CD4-positive, alpha-beta T cell (primary cell): ENCODE measurements at places on chromosomes 13 and 19.
A peak's percentile ranks its signal among the peaks of the same experiment; 100 is the strongest.

GRCh38 chr19:41887711-41888382 is 4.9 kb downstream of the ARHGEF1 start:
- peak; percentile 86 for DNase-seq

- no peak for DNase-seq
Observed at GRCh38 chr13:67278235-67278634, 48.1 kb upstream of the PCDH9 start.

- DNase-seq, result no peak
Observed at GRCh38 chr13:101706651-101707050, 254.2 kb downstream of the ITGBL1 start.

- DNase-seq, result no peak
Observed at GRCh38 chr13:98222081-98222554, 45.0 kb upstream of the RNF113B start.

DNA sequence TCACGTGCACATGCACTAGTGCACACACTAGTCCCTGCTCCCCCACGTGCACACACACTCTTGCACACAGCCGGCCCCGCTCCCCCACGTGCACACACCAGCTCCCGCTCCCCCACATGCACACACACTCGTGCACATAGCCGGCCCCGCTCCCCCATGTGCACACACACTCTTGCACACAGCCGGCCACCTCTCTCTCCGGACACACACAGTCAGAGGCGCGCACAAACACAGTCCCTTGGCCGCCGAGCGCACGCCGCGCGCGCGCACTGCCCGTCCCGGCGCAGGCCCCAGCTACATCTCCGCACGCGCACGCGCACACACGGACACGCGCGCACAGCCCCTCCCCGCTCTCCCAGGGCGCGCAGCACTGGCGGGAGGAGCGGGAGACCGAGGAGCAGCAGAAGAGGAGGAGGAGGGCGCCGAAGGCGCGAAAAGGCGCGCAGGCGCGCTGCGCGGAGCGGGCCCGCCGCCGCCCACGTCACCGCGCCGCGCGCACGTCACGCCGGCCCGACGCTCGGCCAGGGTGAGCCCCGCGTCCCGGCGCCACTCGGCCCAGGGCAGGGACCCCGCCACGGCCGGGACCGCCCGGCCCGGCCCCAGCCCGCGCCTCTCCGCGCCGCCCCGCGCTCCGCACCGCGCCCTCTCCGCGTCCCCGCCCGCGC is at the start of gene TFDP1:
Gene TFDP1, plus strand, starts transcription at position 549 of the 665 bp plus-strand sequence. CDS start 1,085 bp downstream, outside the sequence.
- peak; percentile 74 for DNase-seq

DNA sequence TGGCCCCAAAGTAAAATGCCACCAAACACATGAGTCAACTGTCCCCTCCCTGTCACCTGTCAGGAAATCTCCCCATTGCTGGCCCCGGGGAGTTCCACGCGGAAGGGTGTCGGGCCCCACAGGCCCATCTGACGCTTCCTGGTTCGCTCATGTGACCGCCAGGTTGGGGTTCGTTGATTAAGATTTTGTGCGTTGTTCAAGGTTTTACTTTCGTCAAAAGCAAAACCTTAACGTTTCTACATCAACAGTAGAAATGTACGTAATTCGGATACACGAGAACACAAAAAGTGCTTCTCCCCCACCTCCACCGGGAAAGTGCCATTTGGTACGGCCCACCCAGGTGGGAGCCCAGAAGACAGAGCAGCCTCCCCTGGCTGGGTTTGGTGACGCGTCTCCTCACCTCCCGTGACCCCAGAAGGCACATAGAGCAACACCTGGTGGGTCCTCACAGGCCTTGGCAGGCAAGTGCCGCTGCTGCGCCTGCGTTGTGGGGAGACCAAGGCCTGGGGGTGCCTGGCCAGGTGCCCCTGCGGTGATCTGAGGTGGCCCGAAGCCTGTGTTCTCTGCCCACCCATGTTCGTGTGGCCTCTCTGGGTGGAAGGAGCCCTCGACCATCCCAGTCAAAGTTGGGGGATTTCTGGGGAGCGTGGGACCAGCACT is 161.6 kb downstream of the KDM4B start:
- DNase-seq, result peak; percentile 41

GRCh38 chr13:50812242-50812641 is 31.2 kb downstream of the DLEU7 start:
- no peak for DNase-seq

DNA sequence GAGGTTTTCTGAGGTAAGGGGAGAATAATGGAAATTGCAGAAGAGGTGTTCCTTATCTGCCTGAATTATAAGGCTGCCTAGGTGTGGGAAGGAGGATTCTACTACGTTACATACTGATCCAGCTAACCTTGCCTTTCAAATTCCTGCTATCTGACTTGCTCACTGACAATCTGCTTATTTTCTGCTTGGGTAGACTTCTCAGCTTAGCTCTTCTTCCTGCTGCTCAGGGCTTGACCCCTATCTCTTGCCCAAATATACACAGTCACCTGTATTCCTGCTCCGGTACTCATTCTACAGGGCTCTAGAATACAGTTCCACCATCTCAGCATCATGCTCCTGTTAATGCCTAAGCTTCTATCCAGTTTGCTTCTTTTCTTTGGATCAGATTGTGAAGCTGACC is 1607.6 kb downstream of the OLFM4 start:
- DNase-seq, result no peak

GRCh38 chr19:18603255-18603957 is 3.2 kb downstream of the CRLF1 start:
- no peak for DNase-seq

DNA sequence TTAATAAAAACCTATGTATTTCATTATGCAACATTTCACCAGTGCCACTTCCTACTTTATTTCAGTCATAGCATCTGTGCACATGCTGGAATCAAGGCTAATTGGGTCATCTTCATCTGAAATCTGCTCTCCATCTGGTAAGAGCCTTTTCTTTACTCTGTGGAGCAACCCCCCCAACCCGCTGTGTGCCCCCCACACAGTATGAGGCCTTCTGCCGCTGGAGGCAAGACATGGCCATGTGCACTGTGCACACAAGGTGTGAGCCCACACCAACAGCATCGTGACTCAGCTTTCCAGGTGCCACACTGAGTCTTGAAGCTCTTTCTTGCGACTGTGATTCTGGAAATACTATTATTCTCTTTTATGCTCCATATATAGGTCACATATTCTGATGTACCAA is 471.0 kb downstream of the TBC1D4 start:
- DNase-seq, result no peak

DNA sequence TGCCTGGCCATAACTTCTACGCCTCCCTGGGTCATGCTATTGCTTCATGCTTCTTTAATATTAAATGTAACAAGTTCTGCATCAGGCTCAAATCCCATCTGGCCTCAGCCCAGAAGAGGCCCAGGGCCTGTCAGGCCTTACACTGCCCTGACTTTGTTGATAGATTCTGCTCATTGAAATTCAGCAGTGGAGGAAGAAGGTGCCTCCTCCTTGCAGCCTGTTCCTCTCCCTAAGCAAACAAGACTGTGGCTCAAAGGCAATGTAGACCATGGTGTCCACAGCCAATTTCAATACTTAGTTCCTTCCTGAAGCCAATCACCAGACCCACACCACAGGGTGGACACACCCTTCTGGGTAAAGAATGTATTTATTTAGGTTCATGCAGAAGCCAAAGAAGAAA is 59.4 kb downstream of the LACC1 start:
- DNase-seq, result no peak

DNA sequence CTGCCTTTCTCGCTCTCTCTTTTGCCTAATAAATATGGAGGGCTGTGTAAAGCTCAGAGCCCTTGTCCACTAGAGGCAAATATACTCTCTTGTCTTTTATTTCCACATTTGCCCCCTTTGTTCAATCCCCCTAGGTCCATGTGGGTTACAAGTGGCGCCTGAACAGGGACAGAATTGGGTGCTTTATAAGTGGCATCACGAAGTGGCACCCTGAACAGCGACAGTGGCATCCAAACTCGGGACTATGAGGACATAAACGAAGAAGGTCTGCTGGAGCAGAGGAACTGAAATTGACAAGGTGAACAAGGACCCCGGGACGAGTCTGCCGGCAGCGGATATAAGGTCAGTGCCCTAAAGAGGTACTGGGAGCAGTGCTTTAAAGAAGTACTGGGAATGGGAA is 4.3 kb upstream of the ZNF610 start:
- no peak for DNase-seq

DNA sequence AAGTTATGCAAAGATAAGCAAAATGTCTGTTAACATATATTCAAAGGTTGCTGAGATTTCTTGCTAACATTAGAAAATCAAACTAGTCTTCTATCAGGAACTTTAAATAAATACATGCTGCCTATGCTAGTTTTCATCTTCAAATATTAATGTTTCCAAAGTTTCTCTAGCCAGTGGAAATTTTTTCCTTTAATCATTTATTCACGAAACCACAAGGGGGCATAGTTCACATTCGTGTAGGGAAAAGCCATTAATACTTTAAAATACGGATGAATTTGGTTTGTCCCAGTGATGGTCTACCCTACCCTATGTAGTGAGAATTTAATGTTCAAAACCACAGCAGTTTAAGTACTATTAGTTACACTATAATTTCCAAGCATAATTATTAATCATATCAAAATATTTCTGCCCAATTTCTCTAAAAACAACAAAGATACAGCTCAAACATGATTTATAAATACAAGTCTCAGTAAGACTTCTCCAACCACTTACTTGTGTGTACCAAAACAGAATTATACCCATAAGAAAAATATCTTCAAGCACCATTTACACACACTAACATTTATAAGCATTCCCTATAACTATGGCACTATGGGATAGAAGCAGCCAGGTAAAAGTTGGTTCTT is 16.2 kb downstream of the NUFIP1 start:
- no peak for DNase-seq

GRCh38 chr13:28613562-28613961 is 45.4 kb upstream of the POMP start:
- no peak for DNase-seq

DNA sequence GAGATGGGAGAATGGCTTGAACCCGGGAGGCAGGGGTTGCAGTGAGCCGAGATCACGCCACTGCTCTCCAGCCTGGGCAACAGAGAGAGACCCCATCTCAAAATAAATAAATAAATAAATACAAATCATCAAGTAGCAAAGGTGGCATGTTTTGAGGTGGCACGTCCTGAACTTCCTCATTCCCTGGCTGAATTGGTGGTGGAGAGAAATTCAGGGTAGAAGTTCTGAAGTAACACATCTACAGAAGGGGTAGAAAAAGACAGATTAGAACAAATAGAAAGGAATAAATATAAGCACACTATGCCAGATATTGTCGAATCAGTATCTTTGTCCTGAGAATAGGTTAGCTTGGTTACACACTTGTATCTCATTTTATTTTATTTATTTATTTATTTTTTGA is 6.3 kb downstream of the IFI30 start:
- DNase-seq, result no peak

DNA sequence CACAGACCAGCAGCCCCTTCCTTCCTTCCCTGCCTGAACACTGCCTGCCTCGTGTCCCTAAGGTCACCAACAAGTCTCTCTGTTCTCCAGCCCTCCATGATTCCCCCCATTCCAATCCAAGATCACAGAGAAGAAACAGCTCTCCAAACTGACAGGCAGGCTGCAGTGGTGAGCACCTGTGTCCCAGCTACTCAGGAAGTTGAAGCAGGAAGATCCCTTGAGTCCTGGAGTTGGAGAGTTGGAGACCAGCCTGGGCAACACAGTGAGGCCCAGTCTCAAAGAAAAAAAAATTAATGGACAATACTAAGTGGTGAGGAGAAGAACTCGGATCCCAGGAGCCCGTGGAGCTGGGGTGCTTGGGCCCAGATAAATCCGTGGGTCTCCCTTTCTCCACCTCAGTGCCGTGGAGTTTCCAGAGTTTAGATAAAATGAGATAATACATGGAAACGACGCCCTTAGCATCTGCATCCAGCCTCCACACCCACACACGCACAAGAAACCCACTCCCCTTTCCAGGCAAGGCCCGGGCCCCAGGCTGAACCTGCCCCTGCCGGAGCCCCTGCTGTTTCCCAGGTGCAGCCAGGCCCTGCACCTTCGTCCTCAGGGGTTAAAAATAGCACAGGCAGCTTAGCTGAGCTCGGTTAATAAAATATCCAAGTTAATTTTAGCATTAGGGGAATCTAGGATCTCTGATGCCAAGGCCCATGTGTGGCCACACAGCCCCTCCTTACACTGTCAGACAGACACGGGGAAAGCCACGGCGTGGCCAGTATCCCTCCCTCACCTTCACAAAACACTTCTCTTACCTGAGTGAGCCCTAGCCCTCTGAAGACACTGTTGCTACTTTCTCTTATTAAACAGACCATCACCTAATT is 4.7 kb downstream of the RASA3 start:
- DNase-seq, result no peak

DNA sequence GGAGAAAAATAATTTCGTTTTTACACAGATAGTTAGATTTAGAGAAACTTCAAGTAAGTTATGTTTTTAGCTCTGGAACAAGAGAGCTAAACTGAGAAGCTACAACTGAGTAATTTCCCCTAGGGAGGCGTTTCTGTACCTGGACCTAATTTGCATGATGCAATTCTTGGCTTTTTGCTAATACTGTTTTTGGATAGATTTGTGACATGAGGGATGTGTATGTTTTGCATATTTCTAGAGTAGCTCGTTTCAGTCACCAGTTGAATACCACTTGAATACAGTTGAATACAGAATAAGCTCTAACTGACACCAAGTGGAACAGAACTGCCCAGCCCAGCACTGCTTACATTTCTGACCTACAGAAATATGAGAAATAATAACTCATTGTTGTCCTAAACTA is 1227.9 kb upstream of the SPRY2 start:
- no peak for DNase-seq

- DNase-seq, result no peak
Observed at GRCh38 chr19:1237027-1237659, 662 bp downstream of the CBARP start.

DNA sequence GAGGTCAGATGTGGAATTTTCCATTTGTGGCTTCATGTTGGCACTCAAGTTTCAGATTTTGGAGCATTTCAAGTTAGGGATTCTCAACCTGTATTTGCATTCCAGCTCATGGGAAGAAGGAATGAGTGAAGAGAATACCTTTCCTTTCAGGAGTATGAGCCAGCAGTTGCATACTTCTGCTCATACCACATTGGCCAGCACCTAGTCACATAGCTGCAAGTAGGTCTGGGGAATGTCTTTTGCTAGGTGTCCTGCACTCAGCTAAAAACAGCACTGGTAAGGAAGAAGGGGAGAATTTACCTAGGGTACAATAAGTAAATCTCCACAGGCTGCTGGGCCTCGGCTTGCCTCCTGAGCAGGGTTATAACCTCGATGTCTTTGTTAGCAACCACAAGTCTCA is 24.6 kb upstream of the ATP8A2 start:
- DNase-seq, result no peak
